SJSA1 (cell line): ENCODE measurements at places on chromosomes 13 and 19. TPM values are rescaled to one million over a fixed set of nuclear protein-coding genes. Genes with fewer than 3 reads are reported as not detected.

ZNF506 gene
- 5.8 and 44.6 TPM in 2 replicates for total RNA-seq

GRCh38 chr13:46374710-46375109 is 12.3 kb downstream of the RUBCNL start:
- no peak for DNase-seq

- DNase-seq: no peak
Measured at GRCh38 chr19:1275976-1276627, 772 bp downstream of the FAM174C start.

ZNF221 gene
- total RNA-seq: 2.0 and 5.4 TPM in 2 replicates

DNA sequence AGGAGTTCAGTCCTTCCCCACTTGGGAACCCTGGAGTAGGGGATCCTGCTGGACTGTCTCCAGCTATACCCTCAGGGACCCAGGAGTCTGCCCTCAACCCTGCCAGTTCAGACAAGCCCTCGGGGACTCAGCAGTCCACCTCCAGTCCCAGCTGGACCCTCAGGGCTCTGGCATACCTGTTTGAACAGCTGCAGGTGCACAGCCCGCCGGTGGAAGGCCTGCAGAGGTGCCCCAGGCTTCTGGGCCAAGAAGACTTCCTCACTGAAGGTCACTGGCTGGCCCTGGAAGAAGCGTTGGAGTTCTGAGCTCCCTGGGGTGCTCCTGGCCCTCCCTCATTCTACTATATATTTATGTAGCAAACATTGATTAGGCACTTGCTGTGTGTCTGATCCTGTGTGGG is 8.6 kb downstream of the CRB3 start:
- DNase-seq: no peak

DNA sequence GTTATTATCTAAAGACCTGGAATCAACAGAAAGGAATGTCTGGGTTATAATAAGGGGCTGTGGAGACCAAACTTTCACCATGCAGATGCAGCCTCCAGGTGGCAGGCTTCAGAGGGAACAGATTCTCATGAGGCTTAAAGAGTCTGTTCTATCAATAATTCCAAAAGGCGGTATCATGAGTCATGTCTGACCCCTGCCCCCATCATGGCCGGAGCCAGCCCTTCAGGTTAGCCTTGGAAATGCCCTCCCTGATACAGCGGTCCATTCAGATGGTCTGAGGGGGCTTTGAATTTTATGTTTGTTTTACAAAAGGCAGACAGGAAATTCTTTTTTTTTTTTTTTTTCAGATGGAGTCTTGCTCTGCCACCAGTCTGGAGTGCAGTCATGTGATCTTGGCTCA is 21.7 kb upstream of the LAMP1 start:
- peak; percentile 47 for DNase-seq

- DNase-seq: no peak
Measured at GRCh38 chr13:71964491-71965100, 97.6 kb upstream of the DACH1 start.

- DNase-seq: no peak
Measured at GRCh38 chr19:1796395-1797142, 15.5 kb downstream of the ATP8B3 start.

GRCh38 chr13:32594157-32594738 is 8.0 kb downstream of the PDS5B start:
- DNase-seq: no peak

- no peak for DNase-seq
Measured at GRCh38 chr19:19619181-19619848, 828 bp upstream of the PBX4 start.

DNA sequence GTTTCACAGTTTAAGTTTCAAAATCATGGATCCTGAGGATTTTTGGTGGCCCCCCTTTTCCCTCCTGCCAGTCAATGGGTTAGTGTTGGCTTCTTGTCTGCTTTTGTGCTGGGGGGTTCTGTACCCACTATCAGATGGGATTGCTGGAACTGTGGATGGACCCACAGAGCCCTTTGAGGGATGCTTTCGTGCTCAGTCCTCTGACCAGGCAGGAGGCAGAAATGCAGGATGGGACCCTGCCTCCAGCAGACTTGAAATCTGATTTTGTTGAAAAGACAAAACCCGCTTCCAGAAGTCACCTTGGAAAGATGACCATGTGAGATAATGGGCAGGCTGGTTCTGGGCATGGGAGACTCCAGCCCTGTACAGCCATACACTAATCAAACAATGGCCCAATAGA is 408.9 kb downstream of the ZNF536 start:
- DNase-seq: peak; percentile 4

DNA sequence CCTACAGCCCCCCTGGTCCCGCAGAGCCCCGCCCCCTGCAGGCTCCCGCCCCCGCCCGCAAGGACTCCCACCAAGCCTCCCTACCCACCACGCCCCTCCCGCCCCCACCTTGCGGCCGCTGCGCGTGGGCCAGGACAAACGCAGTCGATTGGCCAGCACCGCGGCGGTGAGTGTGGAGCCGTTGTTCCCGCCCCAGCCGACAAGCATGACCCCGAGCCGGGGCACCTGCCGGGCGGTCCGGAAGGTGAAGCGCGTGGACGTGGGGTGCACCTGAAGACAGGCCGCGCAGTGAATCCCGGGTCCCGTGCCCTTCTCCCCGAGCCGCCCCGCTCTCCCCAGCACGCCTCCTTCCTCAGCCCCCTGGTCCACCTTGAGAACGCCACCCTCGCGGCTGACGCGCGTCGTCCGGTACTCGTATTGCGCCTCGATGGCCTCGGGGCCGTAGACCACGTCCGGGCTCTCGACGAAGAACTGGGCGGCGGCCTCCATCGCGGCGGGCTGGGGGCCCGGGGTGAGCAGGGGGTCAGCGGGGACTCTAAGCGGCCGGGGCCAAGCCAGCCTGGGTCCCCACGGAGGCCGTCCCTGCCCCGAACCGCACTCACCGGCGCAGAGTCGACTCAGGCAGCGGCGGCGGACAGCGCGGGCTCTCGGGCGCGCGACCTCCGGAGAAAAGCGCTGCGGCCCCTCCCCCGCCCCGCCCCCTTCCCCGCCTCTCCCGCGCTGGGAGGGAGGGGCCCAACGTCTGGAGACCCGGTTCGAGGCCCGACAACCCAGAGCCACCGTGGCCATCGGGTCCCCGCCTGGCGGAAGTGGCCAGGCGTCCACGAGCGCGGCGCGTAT is at the start of gene ISYNA1:
Gene ISYNA1, minus strand, starts transcription at position 643 of the 840 bp plus-strand sequence. Its CDS starts 154 bp downstream, at position 489.
- no peak for DNase-seq

FUT1 gene
- not detected in 2 replicates for total RNA-seq

DNA sequence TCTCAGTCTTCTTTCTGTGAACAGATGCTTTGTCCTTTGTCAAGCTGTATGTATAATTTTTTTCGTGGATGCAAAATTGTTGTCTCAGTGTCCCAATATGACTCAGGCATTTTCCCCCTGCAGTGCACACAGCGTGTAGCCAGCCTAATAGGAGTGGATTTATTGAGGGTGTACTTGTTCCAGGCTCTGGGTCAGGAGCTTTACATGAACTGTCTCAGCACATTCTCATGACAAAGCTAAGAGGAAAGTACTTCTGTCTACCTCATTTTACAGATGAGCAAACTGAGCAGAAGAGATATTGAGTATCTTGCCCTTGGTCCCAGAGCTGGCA is 50.8 kb downstream of the STK24 start:
- DNase-seq: no peak

ALKBH6 gene
- 17.1 and 37.1 TPM in 2 replicates for total RNA-seq

- DNase-seq: no peak
Measured at GRCh38 chr13:113800576-113800926, 41.5 kb downstream of the TMEM255B start.

DNA sequence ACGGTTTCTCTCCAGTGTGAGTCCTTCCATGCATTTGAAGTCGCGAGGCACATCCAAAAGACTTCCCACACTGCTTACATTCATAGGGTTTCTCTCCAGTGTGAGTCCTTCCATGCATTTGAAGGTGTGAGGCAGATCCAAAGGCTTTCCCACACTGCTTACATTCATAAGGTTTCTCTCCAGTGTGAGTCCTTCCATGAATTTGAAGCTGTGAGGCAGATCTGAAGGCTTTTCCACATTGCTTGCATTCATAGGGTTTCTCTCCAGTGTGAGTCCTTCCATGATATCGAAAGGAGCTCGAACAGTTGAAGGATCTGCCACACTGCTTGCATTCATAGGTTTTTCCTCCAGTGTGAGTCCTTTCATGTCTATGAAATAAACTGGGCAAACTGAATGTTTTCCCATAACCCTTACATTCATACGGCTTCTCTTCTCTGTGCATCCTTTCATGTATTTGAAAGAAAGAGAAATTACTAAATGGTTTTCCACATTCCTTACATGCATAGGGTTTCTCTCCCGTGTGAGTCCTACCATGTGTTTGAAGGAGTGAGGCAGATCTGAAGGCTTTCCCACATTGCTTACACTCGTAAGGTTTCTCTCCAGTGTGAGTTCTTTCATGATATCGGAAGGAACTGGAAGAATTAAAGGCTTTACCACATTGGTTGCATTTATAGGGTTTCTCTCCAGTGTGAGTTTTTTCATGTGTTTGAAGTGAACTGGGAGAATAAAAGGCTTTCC is 20.3 kb downstream of the ZNF433 start:
- DNase-seq: no peak

CDX2 gene
- total RNA-seq: not detected in 2 replicates

DNA sequence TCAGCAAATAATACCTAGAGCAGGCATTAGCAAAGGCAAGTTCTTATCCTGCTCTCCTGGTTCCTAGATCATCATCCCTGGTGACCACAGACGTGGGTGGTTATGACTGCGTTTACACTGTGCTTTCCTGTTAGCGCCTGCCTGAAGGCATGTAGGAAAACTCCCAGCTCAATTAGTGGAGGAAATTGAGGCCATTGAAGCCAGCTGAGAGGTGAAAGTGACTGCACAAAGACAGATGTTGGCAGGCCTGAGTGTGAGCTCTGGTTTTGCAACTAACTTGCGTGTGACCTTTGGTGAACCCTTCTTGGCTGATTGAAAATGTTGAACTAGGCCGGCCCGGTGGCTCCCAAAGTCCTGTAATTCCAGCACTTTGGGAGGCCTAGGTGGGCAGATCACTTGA is 17.5 kb upstream of the NWD1 start:
- no peak for DNase-seq

DNA sequence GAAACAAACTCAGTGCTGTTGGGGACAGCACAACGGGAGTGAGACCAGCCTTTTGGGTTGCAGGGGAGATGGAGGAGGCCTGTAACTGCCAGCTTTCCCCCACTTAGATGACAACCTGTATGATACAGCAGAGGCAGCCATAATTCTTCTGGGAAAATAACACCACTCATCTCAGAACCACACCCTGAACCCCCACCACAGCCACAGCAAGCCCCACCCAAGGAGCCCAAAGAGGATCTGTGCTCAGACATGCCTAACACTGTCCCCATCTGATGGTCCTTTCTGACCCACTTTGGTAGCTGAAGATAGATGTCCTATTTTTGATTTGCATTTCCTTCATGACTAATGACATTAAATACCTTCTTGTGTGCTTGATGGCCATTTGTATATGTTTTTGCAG is 15.4 kb downstream of the LGALS13 start:
- no peak for DNase-seq

CYP4F2 gene
- total RNA-seq: not detected in 2 replicates

ZNF823 gene
- total RNA-seq: 3.3 and 7.4 TPM in 2 replicates

VSTM2B gene
- not detected in 2 replicates for total RNA-seq

DNA sequence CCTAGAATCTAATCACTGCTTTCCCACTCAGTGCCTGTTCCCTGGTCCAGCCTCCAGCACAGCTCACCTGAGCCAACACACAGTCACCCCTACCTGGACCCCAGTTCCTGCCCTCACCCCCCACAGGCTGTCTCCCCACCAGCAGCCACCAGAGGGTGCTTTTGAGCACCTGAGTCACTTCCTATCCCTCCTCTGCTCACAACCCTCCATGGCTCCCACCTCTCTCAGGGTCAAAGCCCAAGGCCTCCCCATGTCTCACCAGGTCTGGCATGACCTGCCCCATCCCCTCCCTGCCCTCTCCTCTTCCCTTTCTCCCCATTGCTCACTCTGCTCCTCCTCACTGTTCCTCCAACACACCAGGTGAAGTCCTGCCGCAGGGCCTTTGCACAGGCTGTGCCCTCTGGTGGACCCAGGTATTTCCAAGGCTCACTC is 7.1 kb upstream of the DPP9 start:
- DNase-seq: no peak

EPS8L1 gene
- 3.5 and 11.8 TPM in 2 replicates for total RNA-seq

DNA sequence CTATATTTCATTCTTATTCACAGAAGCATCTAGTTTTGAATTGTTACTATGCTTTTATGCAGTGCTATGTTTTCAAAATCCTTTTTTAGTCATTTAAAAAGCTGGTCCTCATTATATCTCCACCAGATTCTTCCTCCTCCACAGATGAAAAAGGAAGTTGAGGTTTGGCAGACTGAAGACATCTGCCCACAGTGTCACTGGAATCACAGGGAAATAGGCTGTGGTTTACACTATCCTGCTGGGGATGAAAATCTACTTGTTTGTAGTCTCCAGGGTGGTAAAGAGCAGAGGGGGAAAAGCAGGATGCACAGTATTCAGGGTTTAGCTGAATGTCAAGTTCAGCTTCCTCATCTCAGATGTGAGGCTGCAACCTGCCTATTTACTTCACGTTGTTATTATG is 351.2 kb downstream of the DNAJC15 start:
- no peak for DNase-seq

DNA sequence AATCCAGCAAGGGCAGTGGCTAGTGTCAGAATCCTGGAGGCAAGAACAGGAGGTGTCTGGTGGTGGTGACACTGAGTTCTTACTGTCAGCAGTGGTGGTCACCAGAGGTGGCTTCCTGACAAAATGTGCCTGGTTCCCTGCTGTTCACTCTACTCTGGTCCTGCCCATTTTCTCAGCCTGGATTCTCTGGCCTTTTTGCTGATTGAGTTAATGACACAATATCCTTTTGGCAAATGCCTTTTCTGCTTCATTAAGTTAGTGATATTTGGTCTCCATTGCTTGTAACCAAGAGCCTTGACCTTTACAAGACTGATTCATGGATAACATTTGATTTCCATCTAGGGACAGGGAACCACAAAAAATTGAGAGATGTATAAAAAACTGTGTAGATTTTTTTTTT is 51.1 kb downstream of the RFC3 start:
- DNase-seq: no peak

ZNF611 gene
- 14.1 and 15.4 TPM in 2 replicates for total RNA-seq

DNA sequence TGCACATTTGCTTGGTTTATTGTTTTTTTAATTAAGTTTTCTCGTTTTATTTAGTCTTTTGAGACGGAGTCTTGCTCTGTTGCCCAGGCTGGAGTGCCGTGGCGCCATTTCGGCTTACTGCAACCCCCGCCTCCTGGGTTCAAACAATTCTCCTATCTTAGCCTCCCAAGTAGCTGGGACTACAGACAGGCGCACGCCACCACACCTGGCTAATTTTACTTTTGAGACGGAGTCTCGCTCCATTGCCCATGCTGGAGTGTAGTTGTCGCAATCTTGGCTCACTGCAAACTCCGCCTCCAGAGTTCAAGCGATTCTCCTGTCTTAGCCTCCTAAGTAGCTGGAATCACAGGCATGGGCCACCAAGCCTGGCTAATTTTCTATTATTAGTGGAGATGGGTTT is 1.3 kb downstream of the RPS9 start:
- DNase-seq: no peak
